ENCODE measurements at places on chromosomes 12 and 14.
A peak's percentile ranks its signal among the peaks of the same experiment; 100 is the strongest.

DNA sequence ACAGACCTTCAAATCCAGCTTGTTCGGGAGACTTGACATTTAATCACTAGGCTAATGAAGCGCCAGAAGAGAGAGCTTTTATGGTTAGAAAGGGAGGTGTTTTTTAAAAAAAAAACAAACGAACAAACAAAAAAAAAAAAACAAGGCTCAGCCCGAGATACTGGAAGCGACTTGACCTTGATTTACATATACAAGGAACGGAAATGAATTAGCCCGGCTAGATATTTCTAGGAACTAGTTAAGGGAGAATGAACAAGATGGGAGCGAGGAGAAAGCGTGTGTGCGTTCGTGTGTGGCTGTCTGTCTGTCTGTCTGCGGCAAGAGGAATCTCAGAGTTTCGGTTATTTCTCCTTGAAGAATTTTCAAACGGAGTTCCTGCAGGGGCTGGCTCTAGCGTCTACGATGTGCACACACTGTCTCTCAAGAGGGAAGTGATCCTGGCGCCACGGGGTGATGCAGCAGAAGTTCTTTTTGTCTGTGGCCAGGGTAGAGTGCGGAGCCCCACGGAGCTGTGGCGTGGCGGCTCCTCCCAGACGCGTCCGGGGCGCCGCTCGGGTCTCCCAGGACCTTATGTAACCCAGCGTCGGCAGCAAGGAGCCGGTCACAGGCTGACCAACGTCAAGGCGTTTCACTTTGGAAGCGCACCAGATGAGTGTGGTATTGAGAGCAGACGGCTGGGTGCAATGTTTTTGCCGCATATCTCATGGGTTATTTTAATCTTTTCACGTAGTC, 18.8 kb downstream of the SOCS2 start:
- peak; percentile 22 for DNase-seq

- DNase-seq, result no peak
Observed at GRCh38 chr14:82398256-82398655, 864.6 kb upstream of the SEL1L start.

- DNase-seq, result no peak
Observed at GRCh38 chr14:99768381-99768780, 24.8 kb upstream of the EML1 start.

DNA sequence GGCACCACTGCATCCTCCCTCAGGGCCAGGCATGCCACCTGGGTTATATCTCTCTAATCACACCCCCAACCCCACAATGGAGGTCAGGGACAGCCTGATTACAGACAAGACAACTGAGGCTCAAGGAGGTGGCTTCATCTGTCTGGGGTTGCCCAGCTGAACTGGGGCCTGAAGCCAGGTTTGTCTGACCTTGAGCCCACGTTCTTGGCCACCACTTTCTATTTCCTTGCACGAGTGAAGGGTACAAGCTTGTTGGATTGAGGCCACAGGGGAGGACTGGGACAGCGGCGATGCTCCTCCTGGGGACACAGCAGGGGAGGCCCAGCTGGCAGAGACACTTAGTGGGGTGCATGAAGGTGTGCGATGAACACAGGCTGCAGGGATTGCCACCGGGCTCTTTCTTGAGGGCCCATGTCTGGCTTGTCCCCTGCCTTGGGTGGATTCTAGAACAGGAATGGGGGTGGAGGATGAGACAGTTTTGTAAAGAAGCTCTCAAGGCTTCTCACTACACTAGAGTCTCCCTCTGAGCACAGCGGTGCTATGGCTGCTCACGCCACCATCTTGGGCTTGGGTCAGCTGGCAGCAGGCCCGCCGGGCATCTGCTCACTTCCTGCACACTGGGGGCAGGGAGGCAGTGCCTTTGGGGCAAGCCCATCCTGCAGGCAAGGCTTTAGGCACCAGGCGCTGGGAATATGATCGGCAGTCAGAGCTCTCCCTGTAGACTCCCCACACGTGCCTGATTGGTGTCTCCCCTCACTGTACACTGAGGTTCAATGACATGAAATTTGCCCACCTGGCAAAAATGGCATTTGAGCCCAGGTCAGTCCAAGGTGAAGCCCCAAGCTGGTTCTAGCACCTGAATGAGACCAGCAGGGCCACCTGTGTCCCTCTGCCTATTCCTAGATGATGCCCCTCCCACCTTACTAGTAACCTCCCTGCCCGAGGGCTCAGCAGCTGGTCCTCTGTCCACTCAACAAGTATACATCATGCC, 16.0 kb downstream of the RITA1 start:
- DNase-seq, result no peak

DNA sequence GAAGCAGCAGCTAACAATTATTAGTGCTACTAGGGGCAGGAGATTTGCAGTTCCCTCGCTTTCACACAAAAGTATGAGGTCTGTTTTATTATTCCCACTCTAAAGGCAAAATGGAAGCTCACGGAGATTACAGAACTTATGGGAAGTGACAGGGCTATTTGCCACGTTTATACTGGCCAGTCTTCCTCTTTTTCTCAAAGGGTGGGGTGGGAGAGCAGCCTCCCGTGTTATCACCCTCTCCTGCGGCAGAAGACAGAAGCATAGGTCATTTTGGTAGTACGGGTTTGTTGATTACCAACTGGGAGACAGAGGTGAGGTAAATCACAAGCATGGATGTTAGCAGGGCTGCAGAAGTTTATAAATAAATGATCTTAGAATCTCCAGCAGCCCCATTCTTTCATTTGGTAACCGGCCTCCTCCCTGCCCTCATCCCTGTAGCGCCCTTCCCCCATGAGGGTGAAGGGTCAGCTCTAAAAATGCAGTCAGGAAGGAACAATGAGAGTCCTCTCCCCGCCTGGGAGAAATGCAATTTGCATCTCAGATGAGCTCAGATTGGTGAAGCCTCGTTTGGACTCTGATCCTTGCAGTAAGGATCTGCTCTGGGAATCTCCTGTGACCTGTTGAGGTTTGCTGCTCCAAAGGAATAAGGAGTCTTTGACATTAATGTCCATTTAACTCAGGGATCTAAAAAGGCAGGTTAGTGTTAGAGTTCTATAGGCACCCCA, 44.7 kb upstream of the SINHCAF start:
- DNase-seq, result no peak

DNA sequence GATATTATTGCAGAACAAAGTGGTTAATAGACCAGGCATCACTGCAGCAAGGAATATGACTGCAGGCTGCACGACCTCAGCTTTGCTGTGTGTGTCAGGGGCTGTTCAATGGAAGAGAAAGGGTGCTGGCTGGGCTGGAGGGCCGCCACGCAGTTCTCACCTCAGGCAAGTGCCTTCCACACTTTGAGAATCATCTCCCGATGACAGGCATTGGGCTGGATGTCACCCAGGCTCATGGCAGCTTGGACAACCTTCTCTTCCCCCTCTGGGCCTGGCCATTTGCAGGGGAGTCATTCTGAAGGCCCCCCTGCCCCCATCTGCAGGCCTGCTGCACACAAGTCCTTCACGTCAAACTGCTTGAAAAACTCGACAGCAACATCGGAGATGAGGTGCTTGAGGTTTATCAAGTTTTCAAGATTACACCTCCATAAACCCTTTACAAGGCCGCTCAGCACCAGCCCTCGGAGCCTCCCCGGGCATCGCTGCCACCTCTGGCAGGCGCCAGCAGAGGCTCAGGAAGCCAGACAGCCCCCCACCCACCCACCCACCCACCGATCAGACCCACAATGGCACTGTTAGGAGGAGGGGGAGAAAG, 165.9 kb upstream of the GSC start:
- no peak for DNase-seq

DNA sequence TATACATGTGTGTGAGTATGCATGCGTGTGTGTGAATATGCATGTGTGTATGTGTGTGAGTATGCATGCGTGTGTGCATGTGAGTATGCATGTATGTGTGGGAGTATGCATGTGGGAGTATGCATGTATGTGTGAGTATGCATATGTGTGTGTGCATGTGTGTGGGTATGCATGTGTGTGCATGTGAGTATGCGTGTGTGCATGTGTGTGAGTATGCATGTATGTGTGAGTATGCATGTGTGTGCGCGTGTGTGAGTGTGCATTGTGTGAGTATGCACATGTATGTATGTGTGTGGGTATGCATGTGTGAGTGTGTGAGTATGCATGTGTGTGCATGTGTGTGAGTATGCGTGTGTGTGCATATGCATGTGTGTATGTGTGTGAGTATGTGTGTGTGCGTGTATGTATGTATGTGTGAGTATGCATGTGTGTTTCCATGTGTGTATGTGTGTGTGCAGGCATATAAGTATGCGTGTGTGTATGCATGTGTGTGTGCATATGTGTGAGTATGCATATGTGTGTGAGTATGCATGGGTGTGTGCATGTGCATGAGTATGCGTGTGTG, 97.9 kb upstream of the MED13L start:
- no peak for DNase-seq

GRCh38 chr12:29728030-29728429, 55.7 kb downstream of the TMTC1 start:
- DNase-seq, result no peak

GRCh38 chr14:67652189-67652588, 22.2 kb downstream of the VTI1B start:
- DNase-seq, result no peak

DNA sequence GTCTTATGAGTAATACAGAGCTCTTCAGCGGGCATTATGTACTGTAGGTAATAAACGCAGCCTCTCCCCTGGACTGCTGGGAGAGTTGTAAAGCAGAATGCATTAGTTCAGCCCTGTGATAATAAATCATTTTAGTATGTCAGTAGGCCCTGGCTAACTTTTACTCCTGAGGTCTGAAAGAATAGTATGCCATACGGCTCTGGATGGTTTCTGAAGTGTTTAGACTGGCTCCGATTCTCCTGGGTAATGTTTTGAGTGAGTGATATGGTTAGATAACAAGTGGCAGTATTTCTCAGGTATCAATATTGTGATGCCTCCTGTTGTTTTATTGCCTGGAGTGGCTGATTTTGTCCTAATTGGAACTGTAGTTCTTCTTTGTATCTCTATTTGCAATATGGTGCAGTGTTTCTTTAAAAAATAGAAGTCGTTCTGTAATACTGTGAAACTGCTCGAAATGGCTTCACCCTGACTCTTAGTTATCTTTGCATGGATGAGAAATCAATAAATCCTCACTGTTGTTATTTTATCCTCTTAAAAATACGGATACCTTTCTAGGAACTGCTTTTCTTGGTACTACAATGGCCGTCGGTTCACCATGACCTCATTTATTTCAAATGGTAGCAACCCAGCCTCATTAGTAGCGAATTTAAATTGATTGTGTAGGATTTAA, 100.2 kb downstream of the PDZRN4 start:
- DNase-seq, result no peak

DNA sequence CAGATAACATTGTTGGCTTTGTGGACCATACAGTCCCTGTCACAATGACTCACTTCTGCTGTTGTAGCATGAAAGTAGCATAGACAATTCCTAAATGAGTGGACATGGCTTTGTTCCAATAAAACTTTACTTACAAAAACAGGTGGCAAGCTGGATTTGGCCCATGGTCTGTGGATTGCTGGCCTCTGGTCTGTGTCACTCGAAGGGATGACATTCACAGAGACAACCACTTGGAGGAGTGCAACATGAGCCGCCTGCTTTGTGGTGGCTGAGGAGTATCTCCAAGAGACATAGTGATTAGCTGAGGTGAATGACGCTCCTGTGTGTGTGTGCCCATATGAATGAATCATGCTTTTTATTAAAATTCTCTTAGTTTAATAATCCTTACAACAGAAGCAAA, 81.3 kb upstream of the NRXN3 start:
- no peak for DNase-seq

GRCh38 chr12:132292328-132293319, 36.8 kb downstream of the GALNT9 start:
- DNase-seq, result no peak

DNA sequence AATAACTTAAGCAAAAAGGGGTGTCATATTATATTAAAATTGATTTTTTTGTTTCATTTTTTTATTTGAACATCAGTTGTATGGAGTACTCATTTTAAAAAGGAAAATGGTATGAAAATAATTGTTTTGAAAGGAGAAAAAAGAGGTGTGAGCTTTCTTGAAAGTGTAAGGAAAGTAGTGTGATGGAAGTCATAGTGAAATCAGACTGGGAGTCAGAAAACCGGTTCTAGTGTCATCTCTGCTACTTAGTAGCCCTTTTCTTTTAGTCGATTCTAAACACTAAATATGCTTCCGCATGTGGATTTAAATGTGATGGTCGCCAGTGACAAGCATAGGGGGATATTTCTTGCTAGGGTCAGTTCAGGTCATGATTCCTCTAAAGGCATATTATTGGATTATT, 1.8 kb upstream of the DYRK2 start:
- no peak for DNase-seq

DNA sequence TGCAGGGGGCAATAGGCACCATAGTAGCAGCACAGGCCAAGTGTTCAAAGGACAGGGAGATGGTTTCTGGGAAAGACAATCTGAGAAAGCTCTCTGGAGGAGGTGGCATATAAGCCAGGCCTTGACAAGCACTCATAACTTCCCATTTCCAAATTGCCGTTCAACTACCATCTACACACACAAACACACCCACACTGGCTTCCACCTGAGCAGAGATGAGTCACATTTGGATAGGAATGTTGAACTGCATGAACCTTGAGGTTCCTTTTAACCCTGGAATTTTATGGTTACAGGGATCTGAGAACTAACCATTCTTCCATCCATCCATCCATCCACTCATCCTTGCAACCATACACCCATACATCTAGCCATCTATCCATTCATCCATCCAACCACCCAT, 86.6 kb downstream of the KSR2 start:
- DNase-seq, result no peak

DNA sequence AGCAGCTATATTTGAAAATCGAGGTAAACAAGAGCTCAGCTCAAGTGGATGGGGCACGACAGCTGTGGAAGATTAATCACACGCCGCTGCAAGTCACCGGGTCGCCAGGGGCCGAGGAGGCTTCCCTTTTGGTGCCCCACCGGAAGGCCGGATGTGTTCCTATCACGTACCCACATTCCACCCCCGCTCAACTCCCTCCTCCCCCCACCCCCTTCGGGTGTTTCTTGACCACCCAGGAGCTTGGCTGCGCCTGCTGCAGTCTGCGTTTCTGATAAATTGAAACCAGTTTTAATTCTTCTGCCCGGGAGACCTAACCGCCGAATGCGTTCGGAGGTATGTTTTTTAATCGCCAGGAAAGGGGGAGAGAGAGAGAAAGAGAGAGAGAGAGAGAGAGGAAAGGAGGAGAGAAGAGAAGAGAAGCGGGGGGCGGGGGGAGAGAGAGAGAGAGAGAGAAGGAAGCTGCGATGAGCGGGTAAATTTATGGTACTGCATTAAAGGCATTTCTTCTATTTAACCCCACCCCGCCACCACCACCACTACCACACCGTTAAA, 1.8 kb downstream of the SLC8A3 start:
- DNase-seq, result no peak

GRCh38 chr14:105158794-105159193, 9.8 kb downstream of the JAG2 start:
- DNase-seq, result no peak

DNA sequence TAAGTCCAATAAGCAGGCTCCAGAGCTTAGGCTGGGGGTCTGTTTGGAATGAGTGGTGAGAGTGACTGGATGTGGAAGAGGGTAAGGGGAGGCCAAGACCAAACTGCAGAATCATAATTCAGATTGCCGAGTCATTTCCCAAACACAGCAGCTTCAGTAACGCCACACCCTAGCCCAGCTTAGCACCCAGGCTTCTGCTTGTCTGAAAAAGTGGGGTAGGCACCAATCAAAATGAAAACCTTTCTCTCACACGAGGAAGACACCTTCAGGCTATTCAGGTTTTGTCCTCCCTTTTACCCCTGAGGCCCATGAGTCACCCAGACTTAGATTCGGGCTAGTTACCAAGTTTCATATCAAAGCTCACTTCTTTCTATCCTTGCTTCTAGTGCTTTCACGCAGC, 306.1 kb downstream of the DAD1 start:
- DNase-seq, result no peak

- no peak for DNase-seq
Observed at GRCh38 chr12:77407931-77408330, 342.6 kb upstream of the E2F7 start.

GRCh38 chr14:74962046-74962445, 6.6 kb upstream of the PGF start:
- DNase-seq, result no peak
